Activated CD4-positive, alpha-beta T cell treated with anti-CD3 and anti-CD28 coated beads, Interleukin-2, amount 10 ng/mL, durations not matched to agents 7 days and 5 days (primary cell): ENCODE measurements at places on chromosomes 6 and 20. TPM values are rescaled to one million over a fixed set of nuclear protein-coding genes. Genes with fewer than 3 reads are reported as not detected.
A peak's percentile ranks its signal among the peaks of the same experiment; 100 is the strongest.

DNA sequence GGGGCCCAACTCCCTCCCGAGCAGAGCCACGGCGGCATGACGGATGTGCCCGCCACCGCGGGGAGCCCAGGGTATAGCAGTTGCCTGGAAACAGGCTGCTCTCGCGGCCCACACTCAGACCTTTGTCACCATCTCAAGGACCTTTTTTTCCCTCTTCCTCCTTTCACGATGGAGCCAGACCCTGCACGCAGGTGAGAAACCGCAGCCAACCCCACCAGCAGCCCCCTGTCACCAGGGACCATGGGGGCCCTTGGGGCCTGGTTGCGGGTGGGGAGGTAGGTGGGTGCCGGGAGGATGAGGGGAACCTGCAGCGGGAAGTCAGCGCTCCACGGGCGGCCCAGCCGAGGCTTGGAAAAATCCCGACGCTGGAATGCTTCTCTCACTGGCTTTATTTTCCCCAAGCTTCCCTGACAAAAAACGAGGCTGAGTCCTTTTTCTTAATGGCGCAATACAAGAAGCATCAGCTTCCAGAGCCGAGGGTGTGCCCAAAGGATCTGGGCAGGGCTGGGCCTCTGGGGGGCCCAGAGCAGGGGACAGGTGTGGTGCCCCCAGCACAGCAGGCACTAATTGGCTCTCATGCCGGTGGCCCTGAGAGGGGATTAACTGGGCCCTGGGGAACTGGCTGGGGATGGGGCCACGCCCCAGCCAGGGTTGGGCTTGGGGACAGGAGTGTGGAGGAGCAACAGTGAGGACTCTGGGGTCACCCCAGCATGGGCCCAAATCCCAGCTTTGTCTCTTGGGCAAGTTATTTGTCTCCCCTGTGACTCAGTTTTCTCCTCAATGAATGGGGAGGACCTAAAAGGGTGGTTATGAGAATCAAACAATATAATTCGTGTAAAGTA, 23.9 kb downstream of the NOL4L start:
- no peak for DNase-seq
- no peak overlapping the region for H3K4me3 ChIP-seq
- H3K4me1 ChIP-seq = peaks cover 22% of the 10 kb centered on the region
- peak overlapping the region; percentile 41 for H3K27ac ChIP-seq
- H3K36me3 ChIP-seq = no peaks in the 10 kb centered on the region

GRCh38 chr6:11366934-11367637, 134.6 kb upstream of the NEDD9 start:
- H3K27me3 ChIP-seq = no peaks in the 10 kb centered on the region
- H3K4me3 ChIP-seq = no peak overlapping the region
- H3K4me1 ChIP-seq = peaks cover 61% of the 10 kb centered on the region
- H3K27ac ChIP-seq = peak overlapping the region; percentile 80
- H3K36me3 ChIP-seq = peaks cover 60% of the 10 kb centered on the region
- no peak for DNase-seq

DNA sequence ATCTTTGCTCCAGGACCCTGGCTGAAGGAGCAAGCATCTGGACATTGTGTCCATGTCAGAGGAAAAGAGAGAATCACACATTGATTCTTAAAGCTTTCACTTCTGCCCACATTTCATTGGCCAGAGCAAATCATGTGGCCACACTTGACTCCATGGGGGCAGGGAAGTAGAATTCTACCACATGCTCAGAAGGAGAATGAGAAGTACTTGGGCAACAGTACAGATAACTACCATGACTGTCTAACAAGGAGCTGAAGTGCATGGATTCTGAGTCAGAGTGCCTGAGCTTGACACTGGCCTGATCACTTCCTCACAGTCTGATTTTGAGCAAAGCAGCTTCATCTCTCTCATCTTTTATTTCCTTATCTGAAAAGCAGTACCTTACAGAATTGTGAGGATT, 38.6 kb downstream of the GHRH start:
- H3K27me3 ChIP-seq = no peaks in the 10 kb centered on the region
- H3K36me3 ChIP-seq = peaks cover 54% of the 10 kb centered on the region
- H3K4me3 ChIP-seq = no peak overlapping the region
- no peak overlapping the region for H3K27ac ChIP-seq
- no peak for DNase-seq
- no peaks in the 10 kb centered on the region for H3K4me1 ChIP-seq

GRCh38 chr6:16849280-16849987, 88.2 kb upstream of the ATXN1 start:
- H3K27me3 ChIP-seq = peaks cover 25% of the 10 kb centered on the region
- H3K36me3 ChIP-seq = no peaks in the 10 kb centered on the region
- H3K4me3 ChIP-seq = no peak overlapping the region
- no peak for DNase-seq
- H3K27ac ChIP-seq = no peak overlapping the region

GRCh38 chr6:153572371-153572770, 441.3 kb upstream of the RGS17 start:
- no peak overlapping the region for H3K27ac ChIP-seq
- no peak for DNase-seq
- H3K4me1 ChIP-seq = no peaks in the 10 kb centered on the region
- H3K4me3 ChIP-seq = no peak overlapping the region

DNA sequence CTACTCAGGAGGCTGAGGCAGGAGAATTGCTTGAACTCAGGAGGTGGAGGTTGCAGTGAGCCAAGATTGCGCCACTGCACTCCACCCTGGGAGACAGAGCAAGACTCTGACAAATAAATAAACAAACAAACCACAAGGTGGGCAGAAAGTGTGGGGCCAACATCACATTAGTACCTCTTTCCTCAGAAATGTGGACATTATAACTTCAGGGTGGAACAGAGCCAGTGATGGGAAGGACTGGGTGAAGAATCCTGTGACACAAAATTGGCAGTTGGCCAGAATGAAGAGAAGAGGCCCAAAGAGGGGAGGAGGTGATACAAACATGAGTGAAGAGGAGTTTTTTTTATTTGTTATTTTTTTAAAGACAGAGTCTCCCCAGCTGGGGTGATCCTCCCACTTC, 50.6 kb downstream of the NUP153 start:
- DNase-seq = no peak
- H3K4me1 ChIP-seq = peaks cover 20% of the 10 kb centered on the region
- no peak overlapping the region for H3K4me3 ChIP-seq
- H3K27me3 ChIP-seq = no peaks in the 10 kb centered on the region
- peaks cover 63% of the 10 kb centered on the region for H3K36me3 ChIP-seq
- H3K27ac ChIP-seq = no peak overlapping the region

DNA sequence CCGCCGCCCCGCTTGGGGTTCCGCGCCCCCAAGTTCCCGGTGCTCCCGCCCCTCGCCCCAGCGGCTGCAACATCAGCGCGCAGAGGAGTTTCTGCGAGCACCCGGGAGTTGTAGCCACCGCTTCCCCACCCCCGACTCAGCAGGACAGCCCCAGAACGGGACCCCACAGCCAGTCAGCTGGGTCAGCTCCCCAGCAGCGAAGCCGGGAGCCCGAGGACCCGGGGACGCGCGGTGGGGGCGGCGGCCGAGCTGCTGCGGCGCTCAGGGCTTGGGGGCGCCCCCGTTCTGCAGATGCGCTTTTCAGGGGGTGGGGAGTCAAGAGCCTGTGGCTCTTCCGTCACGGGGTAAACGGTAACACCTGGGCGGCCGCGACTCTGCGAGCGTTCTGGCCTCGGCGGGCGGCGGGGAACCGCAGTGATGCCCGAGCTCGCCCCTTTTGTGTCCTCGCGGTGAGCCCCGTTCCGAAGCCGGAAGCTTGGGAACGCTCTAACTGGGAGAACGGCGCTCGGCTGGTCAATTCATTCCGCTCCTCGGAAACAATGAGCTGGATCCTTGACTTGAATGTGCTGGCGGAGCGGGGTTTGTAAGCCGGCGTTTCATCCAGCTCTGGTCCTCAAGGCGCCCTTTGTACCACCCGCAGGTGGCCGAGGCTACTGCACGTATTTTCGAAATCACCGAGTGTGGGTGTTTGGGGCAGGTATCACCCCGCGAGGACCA, 774 bp downstream of the PLEKHG1 start:
- H3K27me3 ChIP-seq = peaks cover 35% of the 10 kb centered on the region
- peak overlapping the region; percentile 79 for H3K27ac ChIP-seq
- peaks cover 17% of the 10 kb centered on the region for H3K4me1 ChIP-seq
- H3K36me3 ChIP-seq = no peaks in the 10 kb centered on the region
- DNase-seq = peak; percentile 61

DNA sequence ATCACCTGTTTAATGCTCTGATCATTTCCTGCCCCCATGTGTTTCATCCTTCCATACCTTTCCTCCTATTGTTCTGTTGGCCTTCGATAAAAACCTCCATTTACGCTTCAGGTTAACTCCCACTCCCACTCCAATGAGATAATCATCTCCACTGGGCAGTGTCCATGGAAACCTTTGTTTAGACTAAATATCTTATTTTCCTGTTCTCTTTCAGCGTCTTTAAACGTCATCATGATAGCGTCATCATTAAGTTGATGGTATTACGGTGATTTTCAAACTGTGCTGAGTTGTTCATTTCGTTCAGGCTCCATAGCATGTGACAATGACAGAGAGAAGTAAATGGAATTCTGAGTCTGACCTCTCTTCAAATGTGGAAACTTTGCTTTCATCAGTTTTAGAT, 970.5 kb upstream of the SLC35B3 start:
- DNase-seq = no peak
- peaks cover 2% of the 10 kb centered on the region for H3K27me3 ChIP-seq
- no peak overlapping the region for H3K27ac ChIP-seq
- no peak overlapping the region for H3K4me3 ChIP-seq
- no peaks in the 10 kb centered on the region for H3K36me3 ChIP-seq
- no peaks in the 10 kb centered on the region for H3K4me1 ChIP-seq

- H3K27ac ChIP-seq = peak overlapping the region; percentile 19
- H3K27me3 ChIP-seq = no peaks in the 10 kb centered on the region
- H3K36me3 ChIP-seq = peaks cover 42% of the 10 kb centered on the region
- no peak overlapping the region for H3K4me3 ChIP-seq
- peaks cover 4% of the 10 kb centered on the region for H3K4me1 ChIP-seq
- DNase-seq = peak; percentile 54
Observed at GRCh38 chr6:34414999-34415858, 10.6 kb downstream of the RPS10 start.

GRCh38 chr6:55668591-55668990, 89.6 kb upstream of the HMGCLL1 start:
- H3K27ac ChIP-seq = no peak overlapping the region
- DNase-seq = no peak
- H3K36me3 ChIP-seq = no peaks in the 10 kb centered on the region
- no peaks in the 10 kb centered on the region for H3K27me3 ChIP-seq
- no peaks in the 10 kb centered on the region for H3K4me1 ChIP-seq

DNA sequence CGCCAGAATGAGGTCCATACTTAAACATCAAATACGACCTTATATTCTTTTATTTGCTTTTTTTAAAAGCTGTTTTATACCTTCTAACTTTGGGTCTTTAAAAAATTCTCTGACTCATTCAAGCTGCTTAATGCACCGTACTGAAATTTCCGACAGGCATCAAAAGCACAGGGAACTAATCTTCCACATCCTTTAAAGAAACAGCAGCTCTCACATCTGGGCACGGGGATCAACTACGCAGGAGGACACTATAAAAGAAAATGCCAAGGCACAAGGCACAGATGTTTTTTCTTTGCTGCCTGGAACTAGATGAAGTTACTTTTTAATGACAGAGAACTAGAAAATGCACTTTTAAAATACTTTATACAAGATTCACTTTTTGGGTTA, 112.4 kb upstream of the ARG1 start:
- no peak overlapping the region for H3K27ac ChIP-seq
- no peak overlapping the region for H3K4me3 ChIP-seq
- no peaks in the 10 kb centered on the region for H3K27me3 ChIP-seq
- peaks cover 4% of the 10 kb centered on the region for H3K4me1 ChIP-seq
- no peak for DNase-seq
- H3K36me3 ChIP-seq = no peaks in the 10 kb centered on the region

Gene SCRT2
- not detected for total RNA-seq

Gene SEL1L2
- total RNA-seq = not detected

Gene HAO1
- total RNA-seq = not detected

Gene CNR1
- total RNA-seq = not detected
